PC-9 (cell line): ENCODE measurements at places on chromosomes 16 and 17. TPM values are rescaled to one million over a fixed set of nuclear protein-coding genes. Genes with fewer than 3 reads are reported as not detected.

DNA sequence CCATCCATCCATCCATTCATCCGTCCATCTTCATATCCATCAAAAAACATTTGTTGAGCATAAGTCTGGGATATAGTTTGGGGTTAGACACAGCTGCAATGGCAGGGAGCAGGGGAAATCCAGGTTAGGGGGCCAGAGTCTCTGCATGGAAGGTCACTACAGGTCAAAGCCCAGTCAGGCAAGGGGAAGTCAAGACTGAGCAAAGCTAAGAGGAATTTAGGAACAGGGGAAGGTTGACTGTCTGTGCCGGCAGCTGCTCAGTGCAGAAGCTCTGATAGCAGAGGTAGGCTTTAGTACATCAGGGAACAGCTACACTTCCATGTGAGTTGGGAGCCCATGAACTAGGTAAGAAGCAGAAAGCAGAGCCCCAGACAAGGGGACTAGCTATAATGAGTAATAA is 68.1 kb downstream of the IRF8 start:
- peaks cover 68% of the 10 kb centered on the region for H3K27me3 ChIP-seq
- DNase-seq = no peak
- no peaks in the 10 kb centered on the region for H3K4me1 ChIP-seq

DNA sequence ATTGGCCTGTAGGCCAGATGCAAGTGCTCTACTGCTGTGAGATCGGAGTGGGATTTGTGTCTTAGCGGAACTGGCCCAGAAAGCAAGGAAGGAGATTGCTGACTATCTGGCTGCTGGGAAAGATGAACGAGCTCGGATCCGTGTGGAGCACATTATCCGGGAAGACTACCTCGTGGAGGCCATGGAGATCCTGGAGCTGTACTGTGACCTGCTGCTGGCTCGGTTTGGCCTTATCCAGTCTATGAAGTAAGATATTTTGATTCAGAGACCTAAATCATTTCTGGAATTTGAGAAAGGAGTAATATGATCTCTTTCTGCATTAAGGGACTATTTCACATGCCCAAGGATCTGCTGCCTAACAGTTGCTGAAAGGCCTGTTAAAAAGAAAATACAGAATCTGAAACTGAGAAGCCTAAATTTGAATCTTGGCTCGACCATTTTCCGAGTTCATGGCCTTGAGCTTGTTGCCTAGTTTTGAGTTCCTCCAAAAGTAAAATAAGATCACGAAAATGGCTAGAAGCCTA is 21.1 kb downstream of the IST1 start:
- H3K4me3 ChIP-seq = no peak overlapping the region
- H3K36me3 ChIP-seq = peaks cover 57% of the 10 kb centered on the region
- no peaks in the 10 kb centered on the region for H3K27me3 ChIP-seq
- no peak for DNase-seq
- no peaks in the 10 kb centered on the region for H3K4me1 ChIP-seq

The GUCY2D gene
- 0.79 TPM in 1 of 2 replicates, not detected in the other for total RNA-seq

The SKAP1 gene
- total RNA-seq = 0.31 and 0.85 TPM in 2 replicates

The SCN4A gene
- total RNA-seq = 1.4 and 1.7 TPM in 2 replicates

The PGAP6 gene
- 41.4 and 45.6 TPM in 2 replicates for total RNA-seq

The FGF11 gene
- 15.2 and 23.2 TPM in 2 replicates for total RNA-seq
